H7 (cell line): ENCODE measurements at places on chromosomes 12 and 14. TPM values are rescaled to one million over a fixed set of nuclear protein-coding genes. Genes with fewer than 3 reads are reported as not detected.

The INSM2 gene
- not detected in 2 replicates for total RNA-seq

The KCNA5 gene
- total RNA-seq, result 0.85 and 1.7 TPM in 2 replicates

The GLS2 gene
- total RNA-seq, result 2.2 and 5.5 TPM in 2 replicates

The KRT75 gene
- not detected in 2 replicates for total RNA-seq

The STX2 gene
- 19.3 and 24.9 TPM in 2 replicates for total RNA-seq

The TESPA1 gene
- not detected in 2 replicates for total RNA-seq

The OAS1 gene
- total RNA-seq, result 0.62 and 0.96 TPM in 2 replicates
